GM23338 (cell line): ENCODE measurements at places on chromosomes 4 and X.

DNA sequence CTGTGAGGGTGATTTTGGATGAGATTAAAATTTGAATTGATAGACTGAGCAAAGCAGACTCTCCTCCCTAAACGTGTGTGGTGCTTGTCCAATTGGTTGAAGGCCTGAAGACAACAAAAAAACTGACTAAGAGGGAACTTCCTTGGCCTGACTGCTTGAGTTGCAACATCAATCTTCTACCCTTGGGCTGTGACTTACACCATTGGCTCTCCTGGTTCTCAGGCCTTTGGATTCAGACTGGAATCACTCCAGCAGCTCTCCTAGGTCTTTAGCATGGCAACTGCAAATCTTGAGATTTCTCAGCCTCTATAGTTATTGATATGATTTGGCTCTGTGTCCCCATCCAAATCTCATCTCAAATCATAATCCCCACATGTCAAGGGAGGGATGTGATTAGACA, 49.7 kb upstream of the IGFBP7 start:
- DNase-seq = no peak

- DNase-seq = no peak
These were observed 3.7 kb downstream of the BGN start for GRCh38 chrX:153498453-153498852.

DNA sequence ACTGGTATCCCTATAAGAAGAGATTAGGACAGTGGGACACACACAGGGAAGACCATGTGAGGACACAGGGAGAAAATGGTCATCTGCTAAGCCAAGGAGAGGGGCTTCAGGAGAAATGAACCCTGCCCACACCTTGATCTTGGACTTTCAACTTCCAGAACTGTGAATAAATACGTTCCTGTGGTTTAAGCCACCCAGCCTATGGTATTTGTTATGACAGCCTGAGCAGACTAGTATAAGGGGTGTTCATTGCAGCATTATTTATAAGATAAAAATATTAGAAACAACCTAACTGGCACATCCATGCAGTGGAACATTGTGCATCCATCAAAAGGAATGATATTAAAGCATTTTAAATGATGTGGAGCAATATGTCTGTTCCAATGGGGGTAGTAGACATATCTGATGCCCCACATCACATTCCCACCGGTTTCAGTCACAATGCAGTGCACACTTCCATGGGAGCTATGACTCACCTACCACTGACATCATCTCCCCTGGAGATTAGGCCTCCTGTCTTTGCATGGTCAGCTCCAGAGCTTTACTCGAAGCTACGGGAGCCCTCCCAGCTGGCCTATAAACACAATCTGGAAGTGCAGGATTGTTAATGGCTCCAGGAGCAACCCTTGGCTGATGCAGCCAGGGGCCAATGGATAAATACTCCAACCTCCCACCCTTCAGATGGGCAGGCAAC, 38.9 kb upstream of the MAMLD1 start:
- DNase-seq = no peak

DNA sequence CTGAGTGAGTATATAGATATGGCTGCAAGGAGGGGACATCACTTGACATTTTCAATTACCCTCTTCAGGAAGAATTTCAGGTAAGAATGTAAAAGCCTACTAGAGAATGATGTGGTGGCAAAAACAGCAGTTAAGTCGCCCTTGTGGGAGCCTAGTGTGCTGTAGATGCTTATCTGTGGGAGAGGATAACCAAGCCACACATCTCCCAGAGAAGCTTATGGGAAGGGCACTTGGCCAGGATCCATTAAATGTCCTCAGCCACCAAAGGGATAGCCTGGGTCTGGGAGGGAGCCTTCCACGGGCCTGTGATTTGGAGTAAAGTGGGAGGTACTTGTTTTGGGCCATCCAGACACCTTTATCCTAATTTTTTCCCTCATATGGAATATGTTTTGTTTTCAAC, 41.3 kb upstream of the BCLAF3 start:
- DNase-seq = no peak

GRCh38 chr4:80022282-80022681, 50.7 kb downstream of the ANTXR2 start:
- DNase-seq = no peak

DNA sequence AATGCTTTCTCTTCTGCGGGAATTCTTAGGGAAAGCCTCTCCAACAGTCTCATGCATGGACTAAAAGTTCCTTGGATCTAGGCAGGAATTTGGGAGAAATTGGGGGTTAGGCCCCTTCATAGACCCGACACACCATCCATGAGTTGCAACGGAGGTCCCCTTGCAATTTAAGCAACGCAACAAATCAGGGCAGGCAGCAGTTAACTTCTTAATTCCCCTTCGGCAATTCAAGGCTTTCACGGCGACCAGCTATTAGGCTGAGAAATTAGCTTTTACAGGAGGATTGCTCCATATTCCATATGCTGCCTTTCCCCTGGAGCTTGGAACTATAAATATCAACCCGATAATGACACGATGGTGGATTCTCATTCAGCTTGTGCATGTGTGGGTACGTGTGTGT, 241.0 kb downstream of the SHOX start:
- no peak for DNase-seq

DNA sequence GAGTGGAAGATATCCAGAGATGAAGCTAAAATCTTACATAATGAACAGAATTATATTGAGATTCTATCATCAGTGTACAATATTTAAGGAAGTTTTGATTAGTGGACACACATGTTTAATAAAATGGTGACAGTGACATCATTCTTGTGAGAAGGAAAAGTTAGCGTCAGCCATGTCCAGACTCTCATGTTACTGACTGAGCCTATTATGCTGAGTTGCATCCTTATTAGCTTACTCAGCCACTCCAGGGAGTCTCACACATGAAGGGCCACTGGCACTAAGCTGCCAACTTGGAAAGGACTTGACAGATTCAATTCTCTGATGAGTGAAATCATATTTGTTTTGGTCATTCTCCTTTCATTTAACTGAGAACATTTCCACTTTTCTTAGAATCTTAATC, 170.6 kb downstream of the BANK1 start:
- no peak for DNase-seq

- DNase-seq = no peak
These were observed 69.1 kb upstream of the NPFFR2 start for GRCh38 chr4:71962622-71963264.

- no peak for DNase-seq
These were observed 55.8 kb downstream of the DOCK11 start for GRCh38 chrX:118551426-118551825.

GRCh38 chrX:16433021-16433420, 216.9 kb upstream of the S100G start:
- DNase-seq = no peak

- no peak for DNase-seq
These were observed 578.2 kb downstream of the FAM133A start for GRCh38 chrX:94252211-94252610.
